ENCODE measurements at places on chromosomes 4 and X.

GRCh38 chr4:107069049-107069448, 32.9 kb upstream of the DKK2 start:
- DNase-seq: peak; percentile 10

DNA sequence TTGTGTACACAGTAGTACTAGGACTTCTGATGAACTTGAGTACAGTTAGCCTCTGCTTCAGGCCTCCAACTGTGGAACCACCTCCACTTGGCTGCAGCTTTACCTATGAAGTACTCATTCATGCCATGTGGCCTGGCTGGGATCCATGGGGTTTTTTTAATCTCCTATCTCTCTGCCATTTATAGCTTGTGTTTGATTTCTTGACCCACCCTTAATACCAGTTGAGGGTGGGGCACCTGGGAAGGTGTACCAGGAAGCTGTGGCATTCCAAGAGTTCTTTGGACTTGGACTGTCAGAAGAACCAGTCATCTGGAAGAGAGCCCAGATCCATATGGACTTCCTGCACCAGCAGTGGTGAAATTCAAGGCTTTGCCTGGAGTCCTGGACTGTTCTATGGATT, 230.1 kb downstream of the SHROOM3 start:
- no peak for DNase-seq

- no peak for DNase-seq
Measured at GRCh38 chrX:40325161-40325560, 227.4 kb upstream of the BCOR start.

GRCh38 chrX:111854556-111855490, 21.2 kb upstream of the TRPC5OS start:
- DNase-seq: peak; percentile 3

GRCh38 chrX:14738643-14739042, 134.2 kb downstream of the FANCB start:
- DNase-seq: no peak

DNA sequence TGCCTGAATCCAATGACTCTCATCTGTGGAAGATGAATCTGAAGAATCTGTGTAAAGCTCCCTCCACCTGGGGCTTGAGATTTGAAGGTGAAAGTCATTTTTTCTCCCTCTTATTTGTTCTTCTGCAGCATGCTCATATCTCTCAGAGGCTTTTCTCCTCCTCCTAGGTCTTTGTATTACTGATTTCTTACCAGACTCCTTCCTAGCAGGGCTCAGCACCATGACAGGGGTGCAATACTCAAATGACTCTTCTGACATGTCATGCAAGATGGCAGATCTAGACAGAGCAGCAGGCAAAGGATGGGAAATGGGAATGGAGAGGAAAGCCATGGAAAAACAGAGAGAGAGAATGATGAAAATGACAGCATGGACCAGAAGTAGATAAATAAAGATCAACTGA, 118.3 kb downstream of the TMA16 start:
- DNase-seq: no peak

DNA sequence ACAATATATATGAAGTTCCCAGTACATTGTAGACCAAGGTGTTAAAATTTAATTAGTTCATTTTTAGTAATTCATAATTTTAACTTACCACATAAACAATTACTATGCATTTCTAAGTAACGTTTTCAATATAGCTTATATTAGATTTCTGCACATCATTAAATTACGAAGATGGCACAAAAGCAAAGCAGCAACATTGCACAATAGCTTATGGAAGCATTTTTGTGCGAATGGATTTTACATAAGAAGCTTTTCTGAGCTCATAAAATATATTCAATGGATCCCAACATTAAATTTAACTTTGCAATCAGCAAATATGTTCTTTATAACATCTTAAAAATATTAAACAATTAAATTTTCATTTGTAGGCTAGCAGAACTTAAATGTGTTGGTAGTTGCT, 875.4 kb downstream of the ADGRL3 start:
- DNase-seq: no peak

GRCh38 chr4:122278976-122279375, 99.8 kb upstream of the ADAD1 start:
- no peak for DNase-seq

GRCh38 chr4:112003231-112003907, 141.9 kb upstream of the FAM241A start:
- no peak for DNase-seq

DNA sequence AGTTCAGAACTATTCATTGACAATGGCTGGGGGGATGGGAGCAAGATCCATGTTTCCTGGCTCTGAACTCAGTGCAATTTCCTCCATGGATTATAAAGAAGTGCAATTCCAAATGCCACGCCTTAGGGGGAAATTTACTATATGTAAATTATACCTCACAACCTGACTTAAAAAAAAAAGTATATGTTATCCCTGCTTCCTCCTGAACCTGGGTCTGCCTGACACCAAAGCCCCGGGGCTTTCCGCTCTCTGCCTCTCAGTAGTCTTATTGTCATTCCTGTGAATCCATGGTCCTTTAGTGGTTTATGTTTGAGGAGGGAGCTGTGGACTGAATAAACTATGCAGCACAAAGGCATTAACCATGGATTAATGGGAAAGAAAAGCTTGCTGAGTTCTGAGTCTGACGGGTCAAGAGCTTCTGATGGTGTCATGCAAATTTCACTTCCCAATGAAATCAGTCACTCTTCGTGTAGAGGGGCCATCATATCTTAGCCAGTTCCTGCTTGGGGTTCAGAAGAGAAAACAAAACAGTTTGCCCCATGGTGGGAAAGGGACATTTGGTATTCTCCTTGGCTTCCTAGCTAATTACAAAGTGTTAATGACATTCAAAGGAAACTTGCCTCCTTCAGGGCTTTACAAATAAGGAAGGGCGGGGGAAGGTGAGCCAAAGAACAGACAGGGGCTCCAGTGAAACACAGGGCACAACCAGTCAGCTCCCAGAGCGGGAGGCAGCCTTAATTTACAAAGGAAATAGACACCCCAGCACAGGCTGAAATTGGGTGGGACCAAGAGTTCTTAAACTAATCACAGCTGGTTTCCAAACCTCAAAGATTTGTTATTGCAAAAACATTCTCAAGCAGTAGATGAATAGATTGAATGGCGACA, 14.3 kb downstream of the FAM9C start:
- DNase-seq: no peak
